ENCODE measurements at places on chromosomes 3 and 15.
A peak's percentile ranks its signal among the peaks of the same experiment; 100 is the strongest.

- DNase-seq: no peak
Observed at GRCh38 chr15:71333136-71333700, 217.9 kb downstream of the THSD4 start.

DNA sequence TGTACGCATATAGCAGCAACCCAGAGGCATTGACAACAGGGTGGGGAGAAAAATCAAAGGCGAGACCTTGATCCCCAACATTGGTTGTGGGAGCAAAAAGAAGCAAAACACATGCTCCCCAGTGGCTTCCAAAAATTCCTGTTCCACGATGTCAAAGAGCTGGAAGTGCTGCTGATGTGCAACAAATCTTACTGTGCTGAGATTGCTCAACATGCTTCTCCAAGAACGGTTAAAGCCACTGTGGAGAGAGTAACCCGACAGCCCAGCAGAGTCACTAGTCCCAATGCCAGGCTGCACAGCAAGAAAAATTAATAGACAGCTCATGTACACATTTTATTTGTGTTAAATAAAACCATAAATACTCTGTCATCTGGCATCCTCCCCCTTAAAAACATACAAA lies 179.9 kb upstream of the PFN2 start:
- DNase-seq: no peak

DNA sequence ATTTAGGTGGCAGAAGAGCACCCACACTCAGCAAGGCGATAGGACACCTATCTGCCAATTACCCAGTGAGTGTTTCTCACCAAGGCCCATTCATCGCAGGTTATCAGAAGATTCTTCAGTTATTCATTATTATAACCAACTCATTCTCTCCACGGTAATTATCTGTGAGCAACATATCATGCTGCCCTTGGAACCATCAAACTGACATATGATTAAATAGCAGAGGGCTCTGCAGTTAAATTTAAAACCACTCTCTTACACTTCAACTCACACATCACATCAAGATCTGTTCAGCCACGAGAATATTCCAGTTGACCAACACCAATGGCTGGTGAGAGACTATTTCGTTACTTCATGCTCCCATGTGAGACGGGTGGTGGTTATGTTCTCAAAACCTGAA lies 489.3 kb downstream of the ERC2 start:
- no peak for DNase-seq

- DNase-seq: peak; percentile 41
Observed at GRCh38 chr3:112813723-112814171, 32.9 kb downstream of the CD200R1L start.

DNA sequence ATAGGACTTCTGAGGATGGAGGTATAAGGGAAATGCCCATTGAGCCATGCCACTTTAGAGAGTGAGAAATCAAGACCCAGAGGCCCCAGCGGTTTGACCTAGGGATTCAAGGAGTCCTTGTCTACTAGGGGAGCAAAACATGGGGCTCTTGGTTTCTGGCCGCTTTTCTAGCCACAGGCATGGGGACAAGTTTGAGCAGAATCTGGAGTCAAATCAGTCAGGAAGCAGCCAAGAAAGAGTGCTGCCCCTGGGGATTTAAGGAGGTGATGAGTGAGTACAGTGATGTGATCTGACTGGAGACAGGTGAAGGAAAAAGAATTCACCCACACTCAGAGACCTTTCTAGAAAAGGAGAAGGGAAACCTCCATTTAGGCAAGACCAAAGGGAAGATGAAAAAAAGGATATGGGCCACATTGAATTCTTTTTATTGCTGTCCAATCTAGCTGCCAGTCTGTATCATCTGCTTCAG lies 244.0 kb upstream of the TBC1D5 start:
- DNase-seq: no peak

DNA sequence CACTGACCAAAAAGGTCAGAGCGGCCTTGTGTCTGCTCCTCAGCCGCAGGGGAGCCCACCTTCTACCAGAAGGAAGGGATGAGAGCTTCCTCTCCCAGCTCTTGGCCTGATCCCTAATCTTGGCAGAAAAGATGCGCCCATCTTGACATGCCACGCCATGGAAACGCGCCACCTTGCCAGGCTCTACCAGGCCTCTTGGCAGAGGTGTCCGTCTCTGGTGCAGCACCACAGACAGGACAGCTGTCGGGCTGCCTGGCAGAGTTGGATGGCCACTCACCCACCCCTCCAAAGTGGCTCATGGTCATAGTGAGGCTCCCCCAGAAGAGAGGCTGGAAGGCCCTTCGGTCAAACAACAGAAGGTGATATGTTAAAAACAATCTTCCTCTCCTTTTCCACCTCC lies 105.2 kb downstream of the LIPC start:
- no peak for DNase-seq

DNA sequence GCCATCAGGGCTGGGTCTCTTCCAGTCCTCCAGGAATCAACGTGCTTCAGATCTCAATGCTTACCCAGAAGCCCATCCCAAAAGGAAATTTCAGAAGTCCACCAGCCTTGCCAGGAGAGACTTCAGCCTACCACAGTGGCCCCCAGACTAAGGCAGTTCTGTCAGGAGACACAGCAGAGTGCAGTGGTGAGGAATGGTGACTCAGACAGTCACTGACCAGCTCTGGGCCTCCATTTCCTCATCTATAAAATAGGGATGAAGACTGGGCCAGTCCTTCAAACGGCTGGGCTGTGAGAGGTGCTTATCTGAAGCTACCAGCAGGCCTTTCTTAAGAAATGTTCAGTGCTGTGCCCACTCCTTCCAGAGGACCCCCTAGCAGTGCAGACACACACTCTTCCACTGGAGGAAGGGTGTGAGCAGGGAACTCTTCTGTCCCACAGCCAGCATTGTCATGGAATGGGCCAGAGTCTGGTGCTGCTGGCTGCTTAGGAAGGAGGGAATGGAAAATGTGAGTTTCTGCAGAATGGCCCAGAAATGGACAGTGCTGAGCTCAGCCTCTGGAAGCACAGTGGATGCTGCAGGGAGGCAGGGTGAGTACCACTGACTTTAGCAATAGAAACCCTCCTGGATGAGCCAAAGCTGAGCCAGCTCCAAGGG lies 41.6 kb upstream of the DUSP7 start:
- no peak for DNase-seq

DNA sequence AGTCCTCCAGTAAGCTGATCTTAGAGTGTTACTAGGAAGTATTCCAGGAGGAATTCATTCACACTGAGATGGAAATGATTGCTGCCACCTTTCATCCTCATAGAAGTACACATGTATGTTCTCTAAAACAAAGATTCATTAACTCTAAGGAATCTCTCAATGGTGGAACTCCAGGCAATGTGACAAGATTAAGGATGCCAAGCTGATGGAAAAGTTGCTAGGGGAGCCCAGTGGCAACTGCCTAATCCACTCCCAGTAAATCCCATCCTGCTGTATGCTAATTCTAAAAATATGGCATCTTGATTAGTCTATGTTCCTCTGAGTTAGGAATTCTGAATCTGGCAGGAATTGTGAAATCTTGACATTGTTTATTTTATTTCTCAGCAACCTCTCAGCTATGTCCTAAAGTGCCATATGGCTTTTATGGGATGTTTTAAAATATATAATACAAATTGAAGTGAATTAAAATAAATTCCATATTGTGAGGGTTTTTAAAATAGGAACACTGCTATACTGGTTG lies 210.0 kb upstream of the TRIM42 start:
- DNase-seq: no peak

- no peak for DNase-seq
Observed at GRCh38 chr3:120244834-120245225, 40.2 kb downstream of the GPR156 start.
